ENCODE measurements at places on chromosomes 5 and 9.

DNA sequence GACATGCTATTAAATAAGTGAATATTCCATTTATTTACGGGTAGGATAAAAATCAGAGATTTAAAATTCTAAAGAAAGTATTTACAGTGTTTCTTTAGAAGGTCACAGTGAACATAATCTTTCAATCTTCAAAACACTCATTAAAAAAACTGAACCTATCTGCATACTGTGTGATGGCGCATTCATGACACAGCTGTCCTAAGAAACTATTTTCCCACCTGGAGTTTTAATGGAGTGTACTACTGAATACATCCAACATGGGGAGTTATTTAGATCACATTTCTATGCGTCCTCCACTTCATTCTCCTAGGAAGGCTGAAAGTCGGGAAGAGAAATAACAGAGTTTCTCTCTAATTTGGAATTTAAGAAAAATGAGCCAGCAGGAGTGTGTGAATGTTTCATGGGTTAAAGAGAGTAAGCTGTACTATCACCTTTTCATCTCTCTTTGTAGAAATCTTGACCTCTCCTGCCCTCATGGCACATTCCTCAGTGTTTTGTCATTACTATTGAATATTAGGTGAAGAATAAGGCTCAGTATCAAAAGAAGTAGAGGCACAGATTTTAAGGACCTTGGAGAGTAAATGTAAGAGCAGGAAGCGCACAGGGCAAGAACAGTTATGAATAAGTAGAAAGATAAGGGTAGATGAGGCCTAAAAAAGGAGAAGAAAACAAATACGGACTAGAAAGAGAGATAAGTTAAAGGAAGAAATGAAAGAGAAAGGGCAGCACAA lies 551.2 kb upstream of the TUSC1 start:
- no peak for DNase-seq

DNA sequence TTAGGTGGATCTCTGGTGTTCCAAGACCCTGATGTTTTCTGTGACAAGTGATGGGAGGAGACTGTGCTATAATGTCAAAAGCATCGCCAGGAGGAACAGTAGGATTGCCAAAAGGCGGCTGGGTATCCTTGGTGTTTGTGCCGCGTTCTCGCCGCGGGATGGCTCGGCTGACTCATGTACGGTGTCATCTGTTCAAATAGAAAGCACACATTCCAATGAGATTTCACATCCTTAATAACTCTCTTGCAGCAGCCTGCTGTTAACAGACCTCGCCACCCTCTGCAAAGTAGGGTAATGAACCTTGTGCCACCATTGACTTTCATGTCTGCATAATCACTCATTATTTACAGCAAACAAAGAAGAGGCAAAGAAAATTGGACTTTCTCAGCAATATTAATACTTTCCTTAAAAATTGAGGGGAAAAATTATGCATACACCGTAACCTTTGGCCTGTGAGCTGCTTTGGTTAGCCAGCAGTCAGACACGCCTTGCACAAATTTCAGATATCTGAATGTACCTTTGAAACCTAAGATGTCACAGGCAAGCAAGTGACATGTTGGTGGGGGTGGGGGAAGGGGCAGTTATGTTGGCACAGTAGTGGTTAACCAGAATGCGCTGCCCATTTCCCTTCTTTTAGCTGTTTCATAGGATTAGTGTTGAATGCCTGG lies 289.4 kb downstream of the EFNA5 start:
- DNase-seq, result peak; percentile 77

DNA sequence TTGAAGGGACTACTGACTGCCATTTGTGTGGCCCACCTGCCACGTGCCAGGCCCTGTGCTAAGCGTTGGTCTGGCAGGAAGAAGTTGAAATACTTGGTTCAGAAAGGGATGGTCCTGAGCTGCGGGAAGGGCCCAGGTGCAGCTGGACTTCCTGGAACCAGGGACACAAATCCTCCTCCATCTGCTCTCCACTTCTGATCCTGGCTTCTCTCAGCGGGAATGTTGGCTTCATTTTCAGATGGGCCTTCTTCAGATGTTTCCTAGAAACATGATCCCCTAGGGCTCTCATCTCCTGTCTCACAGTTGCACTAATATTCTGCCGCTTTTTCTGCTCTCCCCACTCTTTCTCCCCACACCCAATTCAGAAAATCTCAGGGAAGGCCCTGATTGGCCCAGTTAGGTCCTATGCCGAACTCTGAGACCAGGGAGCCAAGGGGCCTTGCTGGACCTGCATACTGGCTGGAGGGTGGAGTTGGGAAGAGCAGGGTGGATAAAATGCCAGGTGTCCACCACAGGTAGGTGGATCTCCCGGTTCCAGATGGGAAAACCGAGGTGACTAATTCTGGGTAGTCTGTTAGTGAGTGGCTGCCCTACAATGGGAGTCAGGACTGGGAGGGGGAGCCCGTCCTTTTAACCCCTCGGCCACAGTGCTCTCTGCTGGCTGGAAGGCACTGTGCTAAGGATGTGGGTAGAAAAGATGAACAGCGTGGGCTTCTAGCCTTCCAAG lies 19.4 kb downstream of the PSAT1 start:
- no peak for DNase-seq

- DNase-seq, result no peak
These were observed 10.4 kb upstream of the BTF3 start for GRCh38 chr5:73487815-73488214.

DNA sequence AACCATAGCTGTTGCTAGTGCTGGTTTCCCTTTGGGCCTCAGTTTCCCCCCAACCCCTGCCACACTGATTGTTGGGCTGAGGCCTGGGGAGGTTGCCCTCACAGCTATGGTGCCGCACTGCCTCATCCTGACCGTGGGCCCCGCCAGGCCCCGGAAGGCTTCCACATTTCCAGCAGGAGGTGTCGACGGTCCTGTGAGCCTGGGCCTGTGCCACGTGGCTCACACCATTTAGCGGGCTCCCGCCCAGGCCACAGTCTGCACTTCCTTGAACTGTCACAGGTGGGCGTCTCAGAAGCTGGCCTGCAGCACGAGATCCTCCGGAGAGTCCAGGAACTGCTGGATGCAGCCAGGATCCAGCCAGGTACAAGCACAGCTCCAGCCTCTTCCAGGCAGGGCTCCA lies 45.7 kb downstream of the LRSAM1 start:
- no peak for DNase-seq

GRCh38 chr5:36060420-36060887 lies 6.2 kb downstream of the UGT3A2 start:
- no peak for DNase-seq

DNA sequence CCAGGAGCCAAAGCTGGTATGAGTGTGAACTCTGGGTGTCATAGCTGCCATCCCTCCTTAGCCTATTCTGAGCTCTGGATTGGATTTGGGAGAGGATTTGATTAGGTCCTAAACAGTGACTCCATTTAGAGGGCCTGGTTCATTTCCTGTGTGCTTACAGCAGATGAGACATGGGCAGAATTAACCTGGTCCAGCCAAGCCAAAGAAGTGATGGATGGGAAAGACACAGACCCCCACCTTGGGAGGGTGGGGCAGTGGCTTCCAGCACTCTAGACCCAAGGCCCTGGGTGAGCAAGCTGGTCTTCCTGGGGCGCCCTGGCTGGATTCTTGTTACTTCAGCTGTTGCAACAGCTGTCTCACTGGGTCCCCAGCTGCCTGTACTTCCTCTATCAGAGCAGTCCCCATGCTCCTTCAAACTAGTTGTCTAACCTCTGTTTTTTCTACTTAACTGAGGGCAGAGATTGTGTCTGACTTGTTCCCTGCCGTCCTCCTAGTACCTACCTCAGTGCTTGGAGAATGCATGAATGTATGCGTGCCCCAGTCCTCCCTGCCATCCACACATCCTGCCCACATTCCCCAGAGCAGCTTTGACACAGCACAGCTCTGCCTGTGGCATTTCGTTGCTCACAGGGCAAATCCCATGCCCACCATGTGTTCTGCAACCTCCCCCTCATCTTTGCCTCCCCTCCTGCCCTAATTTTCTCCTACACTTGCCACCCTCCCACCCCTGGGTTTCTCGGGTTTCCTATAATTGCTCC lies 115.9 kb downstream of the RGS3 start:
- peak; percentile 56 for DNase-seq

DNA sequence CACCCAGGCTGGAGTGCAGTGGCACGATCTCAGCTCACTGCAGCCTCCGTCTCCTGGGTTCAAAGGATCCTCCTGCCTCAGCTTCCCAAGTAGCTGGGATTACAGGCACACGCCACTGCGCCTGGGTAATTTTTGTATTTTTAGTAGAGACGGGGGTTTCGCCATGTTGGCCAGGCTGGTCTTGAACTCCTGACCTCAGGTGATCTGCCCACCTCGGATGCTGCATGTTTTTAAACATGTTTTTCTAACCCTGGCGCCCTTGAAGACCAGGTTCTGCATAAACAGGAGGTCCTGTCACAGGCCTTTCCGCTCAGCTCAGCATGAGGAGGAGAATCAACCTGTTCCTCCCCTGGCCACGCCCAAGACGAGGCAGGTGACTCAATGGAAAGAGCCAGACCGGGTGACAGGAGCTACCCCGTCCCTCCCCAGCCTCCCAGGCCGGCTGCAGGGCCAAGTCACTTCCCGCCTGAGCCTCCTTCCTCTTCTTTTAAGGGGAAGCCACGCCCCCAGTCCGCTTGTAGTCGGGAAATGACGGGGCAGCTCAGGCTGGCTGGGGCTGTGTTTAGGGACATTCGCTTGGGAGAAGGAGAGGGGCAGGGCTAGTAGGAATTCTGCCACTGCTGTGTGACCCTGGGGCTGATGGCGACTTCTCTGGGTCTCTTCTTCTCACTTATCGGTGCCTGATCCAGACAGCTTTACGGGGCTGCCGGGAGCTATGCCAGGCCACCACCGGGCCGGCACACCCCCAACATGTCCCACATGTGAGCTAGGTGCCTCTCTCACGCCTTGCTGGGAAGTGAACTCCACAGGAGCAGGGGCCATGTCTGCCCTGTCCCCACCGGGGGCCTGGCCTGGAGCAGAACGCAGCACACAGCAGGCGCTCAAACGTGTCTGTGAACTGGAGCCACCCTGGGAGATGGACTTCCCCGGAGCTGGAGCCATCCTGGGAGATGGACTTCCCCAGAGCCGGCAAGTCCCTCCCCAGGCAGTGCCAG lies 6.1 kb downstream of the NOTCH1 start:
- DNase-seq, result no peak

DNA sequence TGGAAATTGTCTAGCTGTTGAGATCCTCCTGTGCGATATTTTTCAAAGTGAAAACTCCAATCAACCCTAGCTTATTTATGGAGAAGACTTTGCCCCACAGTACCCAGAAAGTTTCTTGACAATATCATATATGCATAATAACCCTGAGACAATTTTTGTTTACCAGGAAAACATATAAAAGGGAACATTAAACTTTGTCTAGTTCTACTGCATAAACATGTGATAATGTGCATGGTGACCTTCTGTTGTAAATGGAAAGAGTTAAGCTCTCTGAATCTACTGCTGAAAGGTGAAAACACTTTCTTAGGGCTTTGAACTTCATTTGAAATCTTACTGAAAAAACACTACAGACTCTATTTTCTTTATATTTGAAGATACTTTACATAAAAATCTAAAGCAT lies 32.2 kb upstream of the CDKN2B start:
- DNase-seq, result no peak

GRCh38 chr5:1745796-1746370 lies 53.8 kb downstream of the MRPL36 start:
- DNase-seq, result no peak

DNA sequence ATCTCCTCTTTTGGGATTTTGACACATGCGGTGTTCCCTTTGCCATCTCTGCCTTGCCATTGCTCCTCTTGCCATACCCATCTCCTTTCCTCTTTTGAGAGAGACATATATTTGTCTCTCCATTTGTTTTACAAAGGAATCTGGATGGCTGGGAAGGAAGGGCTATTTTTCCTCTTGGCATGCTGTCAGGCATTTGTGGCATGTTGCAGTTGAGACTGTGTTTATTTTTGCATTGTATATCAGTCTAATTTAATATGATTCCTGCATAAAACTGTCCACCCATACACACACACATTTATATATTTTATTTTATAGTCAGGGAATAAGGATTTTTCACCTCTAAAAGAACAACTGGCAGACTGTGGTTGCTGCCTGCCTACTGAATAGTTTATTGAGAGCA lies 1105.8 kb upstream of the SEMA6A start:
- DNase-seq, result no peak

GRCh38 chr5:67035098-67035740 lies 161.4 kb downstream of the CD180 start:
- no peak for DNase-seq

GRCh38 chr5:80268916-80269315 lies 13.1 kb upstream of the SERINC5 start:
- no peak for DNase-seq

DNA sequence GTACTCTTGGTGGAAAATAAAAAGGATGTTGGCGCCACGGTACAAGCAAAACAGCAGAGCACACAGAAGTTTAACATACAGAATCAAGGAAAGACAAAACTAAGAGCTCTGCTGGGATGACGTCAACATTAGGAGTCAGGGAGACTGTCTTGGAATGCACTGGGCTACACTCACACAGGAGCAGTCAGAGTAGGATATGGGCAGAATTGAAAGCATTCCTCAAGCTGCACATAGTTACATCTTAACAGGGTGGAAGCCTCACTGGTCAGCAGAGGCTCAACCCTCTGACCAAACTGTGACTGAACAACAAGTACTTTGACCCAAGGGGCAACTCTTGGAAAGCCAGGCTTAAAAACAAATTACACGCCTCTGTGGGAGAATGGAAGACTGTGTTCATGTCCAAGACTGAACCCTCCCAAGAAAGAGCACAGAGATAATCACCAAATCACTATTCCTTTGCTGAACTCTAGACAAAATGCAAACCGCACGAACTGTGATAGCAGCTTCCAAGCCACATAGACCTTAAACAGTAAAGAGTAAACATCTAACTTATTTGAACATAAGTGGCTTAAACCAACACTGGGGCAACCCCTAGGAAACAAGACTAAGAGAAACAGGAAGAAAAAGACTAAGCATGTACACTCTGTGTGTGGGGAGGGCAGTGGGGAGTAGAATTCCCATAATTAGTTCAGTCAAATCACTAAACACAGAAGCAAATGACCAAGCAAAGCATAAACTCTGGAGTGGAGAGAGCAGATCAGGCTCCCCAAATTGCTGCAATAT lies 772.7 kb downstream of the PRELID2 start:
- DNase-seq, result no peak

DNA sequence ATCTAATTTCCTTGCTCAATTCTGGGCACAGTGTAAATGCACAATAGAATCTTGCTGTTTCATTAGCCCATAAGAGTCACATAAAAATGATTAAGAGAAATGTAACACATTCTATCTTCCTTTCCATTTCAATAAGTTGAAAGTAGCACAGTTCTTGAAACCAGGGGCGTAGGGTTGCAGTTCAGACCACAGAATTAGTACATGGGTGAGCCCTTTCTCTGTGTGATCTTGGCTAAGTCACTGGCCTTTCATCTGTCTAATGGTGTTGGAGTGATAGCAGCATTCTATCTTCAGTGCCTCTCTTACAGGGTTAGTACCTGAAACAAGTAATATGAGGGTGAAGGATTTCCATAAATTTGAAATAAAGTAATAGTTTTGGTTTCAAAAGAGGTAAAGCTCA lies 445.3 kb upstream of the ZNF462 start:
- DNase-seq, result no peak

- DNase-seq, result no peak
These were observed 27.5 kb downstream of the CORO2A start for GRCh38 chr9:98164912-98165311.

GRCh38 chr5:16550316-16550952 lies 66.4 kb downstream of the RETREG1 start:
- DNase-seq, result peak; percentile 78
